T-helper 2 cell (primary cell): ENCODE measurements at places on chromosomes 12 and 14.

- no peak for DNase-seq
Observed at GRCh38 chr12:27462151-27462694, 15.7 kb downstream of the SMCO2 start.

GRCh38 chr12:50309950-50310349 lies 26.6 kb upstream of the LIMA1 start:
- no peak for DNase-seq

GRCh38 chr12:24363177-24363754 lies 413.8 kb upstream of the SOX5 start:
- DNase-seq, result no peak

GRCh38 chr14:84273181-84273580 lies 1256.8 kb upstream of the FLRT2 start:
- no peak for DNase-seq
